ENCODE measurements at places on chromosomes 5 and 9.
A peak's percentile ranks its signal among the peaks of the same experiment; 100 is the strongest.

DNA sequence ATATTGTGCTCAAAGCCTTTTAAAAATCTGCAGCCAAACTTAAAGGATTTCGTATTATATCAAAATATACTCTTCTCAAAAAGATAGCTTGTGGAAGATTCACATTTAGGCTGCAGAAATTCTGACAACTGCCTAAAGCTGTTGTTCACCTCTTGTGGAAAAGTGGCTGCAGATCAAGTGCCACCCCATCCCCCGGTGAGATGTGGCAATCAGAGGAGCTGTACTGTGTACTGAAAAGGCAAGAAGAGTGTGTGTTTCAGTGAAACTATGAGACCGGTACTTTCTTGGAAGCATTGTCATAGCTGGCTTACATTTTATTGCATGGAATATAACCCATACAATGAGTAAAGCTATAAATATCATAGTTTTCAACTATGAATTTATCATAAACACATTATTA is 64.3 kb downstream of the CDH18 start:
- no peak for DNase-seq

DNA sequence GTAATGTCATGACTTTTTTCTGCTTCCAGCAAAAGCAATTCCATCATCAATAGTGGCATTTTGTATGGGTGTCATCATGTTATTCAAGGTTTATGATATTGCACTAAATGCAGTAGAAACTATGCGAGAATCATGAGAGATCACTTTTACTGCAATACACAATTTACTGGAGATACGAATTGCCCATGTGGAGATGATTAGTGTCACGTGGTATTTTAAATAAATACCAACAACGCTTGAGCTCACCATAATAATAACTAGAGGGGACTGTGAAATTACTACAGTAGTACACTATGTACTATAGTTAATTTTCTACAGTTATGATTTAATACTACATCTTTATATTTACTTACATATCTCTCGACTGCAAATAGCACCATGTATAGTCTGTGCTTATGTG is 49.7 kb downstream of the FAM174A start:
- no peak for DNase-seq

- DNase-seq: no peak
These were observed 22.4 kb downstream of the ZDHHC11B start for GRCh38 chr5:761854-762710.

DNA sequence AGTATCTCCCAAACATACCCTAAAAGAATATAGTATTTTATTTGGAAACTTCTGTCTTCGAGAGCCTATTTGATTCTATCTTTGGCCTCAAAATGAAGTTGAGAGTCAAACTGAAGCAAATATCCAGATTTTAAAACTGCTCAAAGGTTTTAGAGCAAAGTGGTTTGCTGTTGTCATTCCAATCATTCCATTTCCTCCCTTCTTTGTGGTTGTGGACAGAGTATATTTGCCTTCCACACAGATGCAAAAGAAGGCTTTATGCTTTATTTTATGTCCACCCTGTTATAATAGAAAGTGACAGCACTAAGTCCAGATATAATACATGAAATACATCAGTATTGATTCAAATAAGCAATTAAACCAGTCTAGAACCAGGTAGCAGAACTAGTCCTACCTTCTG is 12.4 kb downstream of the GZMK start:
- DNase-seq: no peak

GRCh38 chr9:109972026-109972882 is 192.3 kb downstream of the PALM2AKAP2 start:
- DNase-seq: no peak

- DNase-seq: no peak
These were observed 1.3 kb upstream of the HSPA4 start for GRCh38 chr5:133050521-133050920.

- no peak for DNase-seq
These were observed 208.4 kb downstream of the CD180 start for GRCh38 chr5:66987949-66988838.

DNA sequence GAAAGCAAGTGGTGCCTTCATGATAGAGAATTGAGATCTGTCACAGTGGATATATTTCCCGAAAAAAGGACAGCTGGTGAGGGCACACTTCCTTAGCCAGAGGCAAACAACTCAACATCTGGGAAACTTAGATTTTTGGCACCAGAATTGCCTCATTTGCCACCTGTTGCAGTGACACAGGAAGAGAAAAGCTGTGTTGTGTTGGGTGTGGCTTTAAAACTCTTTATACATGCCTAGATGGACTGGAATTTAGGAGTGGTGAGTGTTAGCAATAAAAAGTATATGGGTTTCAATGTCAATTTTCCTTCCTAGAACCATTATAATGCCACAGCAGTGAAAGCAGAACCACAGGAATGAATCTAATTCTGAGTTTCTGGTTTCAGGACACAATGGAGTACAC is 62.6 kb upstream of the CEMIP2 start:
- no peak for DNase-seq

DNA sequence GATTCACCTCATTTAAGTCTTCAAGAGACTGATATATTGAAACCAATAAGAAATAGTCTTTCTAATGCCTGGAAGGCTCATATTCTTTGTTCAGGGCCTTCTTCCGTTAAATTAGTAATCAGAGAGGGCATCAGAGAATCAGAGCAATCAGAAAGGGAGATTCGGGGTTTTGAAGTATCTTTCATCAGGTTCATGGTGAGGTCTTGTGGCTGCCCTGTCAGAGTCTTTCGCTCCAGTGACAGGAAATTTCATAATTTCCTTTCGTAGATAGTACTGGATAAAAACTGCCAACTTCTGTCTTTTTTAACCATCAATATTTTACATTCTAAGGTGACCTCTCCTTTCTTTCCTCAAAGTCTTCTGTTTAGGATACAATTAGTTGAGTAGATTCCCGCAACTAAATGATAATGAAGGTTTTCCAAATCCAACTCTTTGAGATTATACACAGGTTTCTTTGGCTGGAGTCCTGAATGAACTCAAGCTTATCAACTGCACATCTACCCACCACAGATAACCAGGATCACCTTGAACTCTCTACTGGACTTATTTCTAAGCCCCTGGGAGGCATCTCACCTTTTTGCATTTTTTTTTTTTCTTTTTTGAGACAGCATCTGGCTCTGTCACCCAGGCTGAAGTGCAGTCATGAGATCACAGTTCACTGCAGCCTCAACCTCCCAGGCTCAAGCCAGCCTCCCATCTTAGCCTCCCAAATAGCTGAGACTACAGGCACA is 5.5 kb downstream of the IL31RA start:
- DNase-seq: no peak

- DNase-seq: no peak
These were observed 5.9 kb upstream of the STC2 start for GRCh38 chr5:173333925-173334661.

GRCh38 chr5:94240993-94241651 is 377.3 kb downstream of the KIAA0825 start:
- no peak for DNase-seq

GRCh38 chr5:149211566-149211965 is 60.1 kb upstream of the AFAP1L1 start:
- no peak for DNase-seq

GRCh38 chr9:71058660-71059059 is 62.8 kb downstream of the TRPM3 start:
- DNase-seq: no peak

DNA sequence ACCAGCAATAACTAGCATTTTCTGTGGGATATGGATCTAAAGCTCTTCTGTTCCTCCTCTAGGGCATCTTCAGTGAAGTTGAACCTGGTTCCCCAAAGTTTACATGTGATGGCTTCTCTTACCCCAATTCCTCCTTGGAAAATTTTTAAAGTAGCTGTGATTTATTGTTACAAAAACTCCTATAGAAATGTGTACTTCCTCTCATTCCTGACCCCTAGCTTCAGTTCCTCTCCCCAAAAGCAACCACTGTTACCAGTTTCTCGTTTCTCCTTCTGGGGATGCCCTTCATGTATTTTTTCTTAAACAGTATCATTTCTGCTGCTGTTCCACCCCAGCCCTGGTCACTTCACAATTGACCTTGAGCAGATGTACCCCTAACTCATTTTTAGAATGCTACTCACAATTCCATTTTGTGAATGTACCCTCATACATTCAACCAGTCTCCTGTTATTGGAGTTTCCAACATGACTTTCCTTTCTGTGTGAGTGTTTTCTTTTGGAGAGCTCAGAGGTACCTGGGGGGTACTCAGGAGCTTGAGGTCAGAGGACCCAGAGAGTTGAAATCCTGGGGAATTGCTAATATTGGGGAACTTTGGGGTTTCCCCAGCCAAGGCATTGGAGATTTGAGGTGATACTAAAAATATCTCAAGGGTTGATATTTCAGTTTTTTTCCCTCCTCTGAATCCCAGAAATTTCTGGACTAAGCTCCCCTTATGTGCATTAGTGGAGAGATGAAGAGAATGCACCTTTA is 18.6 kb upstream of the GLRX start:
- no peak for DNase-seq

DNA sequence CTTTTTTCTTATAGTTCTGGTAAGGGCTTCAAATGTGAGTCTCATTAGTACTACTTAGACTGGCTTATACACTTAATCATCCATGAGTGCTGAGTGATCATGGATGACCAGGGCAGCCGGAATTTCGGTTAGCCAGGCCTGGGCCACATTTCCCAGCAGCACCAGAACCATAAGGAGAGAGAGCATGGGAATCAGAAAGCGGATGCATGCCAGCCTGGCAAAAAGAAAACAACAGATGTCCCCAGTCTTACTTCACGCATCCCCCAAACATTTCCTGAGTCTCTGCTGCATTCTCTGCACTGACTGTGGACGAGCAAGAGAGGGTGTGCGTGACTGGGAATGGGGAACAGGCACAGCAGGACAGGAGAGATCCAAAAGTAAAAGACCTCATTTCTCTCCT is 371.1 kb upstream of the ZNF608 start:
- no peak for DNase-seq

DNA sequence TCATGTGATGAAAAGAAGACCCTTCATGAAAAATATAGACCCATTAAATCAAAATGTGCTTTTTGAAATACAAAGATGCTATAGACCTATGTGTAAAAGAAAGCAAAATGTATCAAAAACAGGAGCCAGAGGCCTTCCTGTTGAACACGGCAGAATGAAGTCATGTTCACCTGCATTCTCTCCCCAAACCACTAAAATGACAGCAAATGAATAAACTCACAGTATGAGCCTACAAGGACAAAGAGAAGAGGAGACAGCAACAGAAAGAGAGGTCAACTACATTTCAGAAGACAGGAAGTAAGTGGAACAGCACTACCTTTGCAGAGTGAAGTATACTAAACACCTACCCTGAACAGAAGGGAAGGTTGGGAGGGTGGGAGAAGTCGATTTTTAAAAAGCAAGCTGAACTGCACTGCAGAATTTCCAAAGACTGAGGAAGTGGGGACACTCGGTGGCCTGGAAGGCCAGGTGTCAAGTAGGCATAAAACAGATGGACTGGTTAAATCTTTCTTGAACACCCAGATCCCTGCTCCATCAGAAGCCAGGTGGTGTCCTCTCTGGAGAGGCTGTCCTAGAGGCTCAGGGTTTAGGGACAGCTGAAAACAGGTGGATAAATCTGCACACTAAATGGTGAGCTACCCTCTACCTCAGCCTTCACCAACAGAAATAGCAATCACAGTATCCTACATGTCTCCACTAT is 48.9 kb downstream of the MED27 start:
- no peak for DNase-seq

- no peak for DNase-seq
These were observed 89.5 kb downstream of the ESM1 start for GRCh38 chr5:54895816-54896341.

DNA sequence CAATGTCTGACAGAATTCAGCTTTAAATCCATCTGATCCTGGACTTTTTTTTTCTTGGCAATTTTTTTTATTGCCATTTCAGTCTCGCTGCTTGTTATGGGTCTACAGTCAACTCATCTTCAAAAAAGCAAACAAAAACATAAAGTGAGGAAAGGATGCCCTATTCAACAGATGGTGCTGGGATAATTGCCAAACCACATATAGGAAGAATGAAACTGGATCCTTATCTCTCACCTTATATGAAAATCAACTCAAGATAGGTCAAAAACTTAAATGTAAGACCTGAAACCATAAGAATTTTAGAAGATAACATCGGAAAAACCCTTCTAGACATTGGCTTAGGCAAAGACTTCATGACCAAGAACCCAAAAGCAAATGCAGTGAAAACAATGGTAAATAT is 389.1 kb upstream of the ST8SIA4 start:
- no peak for DNase-seq

DNA sequence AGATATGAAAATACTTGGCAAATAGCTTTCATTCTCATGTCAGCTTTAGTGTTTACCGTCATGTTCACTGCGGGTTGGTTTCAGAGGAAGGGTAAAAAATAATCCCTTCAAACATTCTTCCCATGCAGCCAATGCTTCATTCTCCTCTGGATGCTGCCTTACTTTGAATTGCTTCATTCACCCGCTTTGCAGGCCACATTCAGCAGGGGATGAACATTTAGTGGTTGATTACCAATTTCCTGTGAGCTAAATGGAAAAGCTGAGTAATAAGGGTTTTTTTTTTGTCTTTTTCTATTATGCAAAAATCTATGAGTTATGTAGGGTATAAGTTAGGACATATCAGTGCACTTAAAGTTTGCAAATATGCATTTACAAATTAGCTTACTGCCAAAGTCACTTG is 96.3 kb upstream of the MEF2C start:
- DNase-seq: no peak

GRCh38 chr9:26744191-26744965 is 148.2 kb downstream of the CAAP1 start:
- DNase-seq: peak; percentile 7

- DNase-seq: no peak
These were observed 746 bp downstream of the STRBP start for GRCh38 chr9:123267481-123268198.

Measured in NCI-H526 treated with DMSO at 0.1 percent for 48 hours (cell line).